NCI-H446 (cell line): ENCODE measurements at places on chromosomes 5 and 9.
A peak's percentile ranks its signal among the peaks of the same experiment; 100 is the strongest.

DNA sequence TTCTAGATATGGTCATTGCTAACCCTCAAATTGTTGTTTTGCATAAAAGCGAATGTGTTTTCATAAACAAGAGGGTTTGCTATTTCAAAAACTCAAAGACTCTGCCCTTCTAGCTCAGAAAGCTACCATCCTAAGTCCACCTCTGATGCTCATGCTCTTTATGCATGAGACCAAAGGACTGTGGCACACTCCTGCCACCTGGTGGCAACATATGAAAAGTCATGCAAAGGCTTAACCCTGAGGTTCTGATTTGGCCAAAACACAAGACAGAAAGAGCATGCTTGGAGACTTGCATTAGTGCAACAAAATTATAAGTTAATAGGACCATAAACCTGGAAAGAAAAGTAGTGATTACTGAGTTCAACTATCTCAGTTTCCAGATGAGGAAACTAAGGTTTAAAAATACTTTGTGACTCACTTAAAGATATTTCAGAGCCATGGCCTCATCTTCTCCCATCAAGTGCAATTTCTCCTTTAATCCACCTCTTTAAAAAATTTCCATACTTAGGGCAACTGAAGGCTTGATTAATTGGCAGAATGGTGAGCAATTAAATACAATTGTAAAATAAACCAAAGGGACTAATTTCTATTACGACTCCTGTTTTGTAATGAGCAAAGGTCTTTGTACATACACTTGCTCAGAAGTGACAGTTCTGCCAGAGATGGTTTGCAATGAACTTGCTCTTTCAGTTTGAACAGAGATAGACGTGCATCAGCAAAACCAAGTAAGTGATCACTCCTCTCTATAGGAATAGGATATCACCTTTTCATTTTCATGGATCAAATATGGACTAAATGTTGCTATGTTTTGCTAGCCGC lies 110.7 kb upstream of the RAD23B start:
- DNase-seq = peak; percentile 18

GRCh38 chr5:34918025-34918424 lies 2.5 kb downstream of the BRIX1 start:
- DNase-seq = no peak

DNA sequence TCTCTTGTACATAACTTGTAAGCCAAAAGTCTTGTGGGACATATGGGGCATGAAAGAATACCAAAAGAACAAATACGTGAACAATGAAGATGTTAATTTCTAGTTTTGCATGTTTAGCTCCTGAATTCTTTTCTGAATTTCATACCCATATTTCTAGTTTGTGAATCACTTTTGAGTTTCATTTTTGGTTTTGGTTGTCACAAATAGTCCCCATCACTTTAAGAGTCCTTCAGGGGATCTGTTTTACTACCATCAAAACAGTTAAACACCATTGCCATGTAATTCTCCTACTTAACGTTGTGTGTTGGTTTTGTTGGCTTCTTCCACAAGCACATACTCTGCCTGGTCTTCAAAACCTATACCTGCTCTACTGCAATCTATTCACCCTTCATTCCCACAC lies 27.0 kb downstream of the VCAN start:
- no peak for DNase-seq

DNA sequence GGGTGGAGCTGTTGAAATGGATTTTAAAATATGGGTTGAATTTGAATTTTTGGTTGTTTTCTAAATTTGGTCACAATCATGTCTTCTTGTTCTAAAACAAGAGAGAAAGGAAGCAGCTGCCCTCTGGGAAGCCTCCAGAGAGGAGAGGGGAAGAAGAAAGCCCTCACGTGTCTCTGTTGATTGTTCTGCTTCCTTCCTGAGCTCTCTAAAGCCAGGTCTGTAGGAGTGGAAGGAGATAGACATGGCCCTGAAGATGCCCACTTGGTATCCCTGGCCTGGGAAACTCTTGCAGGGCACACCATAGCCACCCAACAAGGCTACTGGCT lies 59.6 kb downstream of the GALNT12 start:
- DNase-seq = no peak

GRCh38 chr5:149745-150485 lies 41.4 kb upstream of the LRRC14B start:
- peak; percentile 83 for DNase-seq

- DNase-seq = no peak
These were observed 7.3 kb upstream of the CTSV start for GRCh38 chr9:97046228-97046627.

GRCh38 chr5:143374496-143375217 lies 28.8 kb downstream of the NR3C1 start:
- no peak for DNase-seq

GRCh38 chr9:76085596-76085995 lies 195.1 kb downstream of the PCSK5 start:
- DNase-seq = no peak

DNA sequence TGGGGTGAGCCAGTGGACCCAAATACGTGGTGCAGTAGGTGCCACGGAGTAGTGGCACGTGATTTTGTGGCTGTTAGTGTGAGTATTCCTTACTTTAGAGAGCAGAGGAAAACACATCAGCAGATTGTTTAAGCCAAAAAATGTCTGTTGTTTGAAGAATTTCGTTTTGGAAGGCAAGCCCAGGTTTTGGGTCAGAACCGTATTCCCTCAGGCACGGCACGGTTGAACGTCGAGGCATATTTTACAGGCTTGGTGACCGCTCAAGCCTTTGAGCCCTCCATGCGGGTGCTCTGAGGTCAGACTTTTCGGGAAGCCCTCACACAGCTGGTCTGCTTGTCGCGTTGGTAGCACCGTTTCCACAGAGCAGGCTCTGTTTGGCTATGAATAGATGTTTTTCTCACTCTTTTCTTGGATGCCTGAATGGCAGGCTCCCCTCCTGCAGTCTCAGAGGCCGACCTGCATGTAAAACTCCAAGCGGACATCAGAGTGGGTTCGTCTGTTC lies 27.2 kb downstream of the NEK6 start:
- DNase-seq = no peak

DNA sequence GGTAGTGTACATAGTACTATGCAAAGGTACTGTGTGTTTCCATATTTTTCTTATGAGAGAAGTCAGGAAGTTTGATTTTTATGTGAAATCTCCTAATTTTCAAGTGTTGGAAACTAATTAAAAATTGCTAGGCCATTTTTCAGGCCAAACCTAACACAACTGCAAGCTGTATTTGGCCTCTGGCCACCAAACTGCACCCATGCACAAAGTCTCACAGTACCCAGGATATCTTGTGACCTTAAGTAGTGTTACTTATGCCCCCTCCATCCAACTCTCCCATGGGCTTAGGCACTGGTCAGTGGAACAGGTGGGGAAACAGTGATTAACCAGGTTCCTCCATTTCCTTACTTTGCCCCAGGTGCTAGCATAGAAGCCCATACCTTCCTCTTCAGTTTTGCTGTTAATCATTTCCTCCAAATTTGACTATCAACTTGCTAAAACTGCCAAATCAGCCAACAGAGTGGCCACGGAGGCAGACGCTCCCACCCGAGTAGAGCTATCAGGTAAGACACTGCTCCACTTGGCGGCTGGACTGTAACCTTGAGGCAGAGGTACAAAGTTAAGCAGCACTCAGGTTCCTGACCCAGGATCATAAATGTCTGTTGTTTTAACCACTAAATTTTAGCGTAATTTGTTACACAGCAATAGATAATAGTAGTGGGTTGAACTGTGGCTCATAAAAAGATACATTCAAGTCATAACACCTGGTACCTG lies 19.5 kb upstream of the KIF27 start:
- DNase-seq = no peak

DNA sequence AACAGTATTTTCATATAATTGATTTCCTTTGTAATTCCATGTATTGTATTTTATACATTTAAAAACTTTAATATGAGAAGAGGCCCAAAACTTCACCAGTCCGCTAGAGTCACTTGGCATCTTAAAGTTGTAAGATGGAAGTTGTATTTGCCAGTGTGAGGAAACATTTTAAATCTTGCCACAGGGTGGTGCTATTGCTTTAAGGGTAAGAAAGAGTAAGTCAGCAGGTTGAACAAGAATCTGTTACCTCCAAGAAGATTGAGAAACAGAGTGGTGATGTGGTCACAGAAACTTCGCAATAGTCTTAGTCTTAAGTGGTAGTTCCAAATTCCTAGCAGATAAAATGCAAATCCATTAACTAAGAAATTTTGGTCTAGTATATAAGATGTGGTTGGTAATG lies 39.8 kb upstream of the RANBP6 start:
- peak; percentile 41 for DNase-seq

DNA sequence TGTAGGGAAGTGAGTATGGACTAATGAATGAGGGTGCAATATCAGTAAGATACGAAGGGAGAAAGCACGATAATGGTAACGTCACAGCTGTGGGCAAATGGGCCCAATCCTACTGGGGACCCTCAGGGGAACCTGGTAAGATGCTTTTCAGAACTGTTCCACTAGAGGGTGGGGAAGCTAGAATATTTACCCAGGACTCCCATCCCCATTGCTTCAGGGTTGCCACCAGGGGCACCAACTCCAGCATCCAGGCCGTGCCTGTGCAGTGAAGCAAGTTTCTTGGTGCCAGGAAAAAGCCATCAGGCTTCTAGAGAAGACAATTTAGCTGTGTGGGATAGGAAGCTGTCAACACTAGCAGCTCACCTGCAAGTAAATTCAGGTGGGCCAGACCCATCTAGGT lies 409.3 kb downstream of the AGTPBP1 start:
- DNase-seq = no peak

- DNase-seq = no peak
These were observed 243.4 kb upstream of the RPS23 start for GRCh38 chr5:82521431-82522051.

- no peak for DNase-seq
These were observed 233.5 kb upstream of the WWC1 start for GRCh38 chr5:168057905-168058304.

DNA sequence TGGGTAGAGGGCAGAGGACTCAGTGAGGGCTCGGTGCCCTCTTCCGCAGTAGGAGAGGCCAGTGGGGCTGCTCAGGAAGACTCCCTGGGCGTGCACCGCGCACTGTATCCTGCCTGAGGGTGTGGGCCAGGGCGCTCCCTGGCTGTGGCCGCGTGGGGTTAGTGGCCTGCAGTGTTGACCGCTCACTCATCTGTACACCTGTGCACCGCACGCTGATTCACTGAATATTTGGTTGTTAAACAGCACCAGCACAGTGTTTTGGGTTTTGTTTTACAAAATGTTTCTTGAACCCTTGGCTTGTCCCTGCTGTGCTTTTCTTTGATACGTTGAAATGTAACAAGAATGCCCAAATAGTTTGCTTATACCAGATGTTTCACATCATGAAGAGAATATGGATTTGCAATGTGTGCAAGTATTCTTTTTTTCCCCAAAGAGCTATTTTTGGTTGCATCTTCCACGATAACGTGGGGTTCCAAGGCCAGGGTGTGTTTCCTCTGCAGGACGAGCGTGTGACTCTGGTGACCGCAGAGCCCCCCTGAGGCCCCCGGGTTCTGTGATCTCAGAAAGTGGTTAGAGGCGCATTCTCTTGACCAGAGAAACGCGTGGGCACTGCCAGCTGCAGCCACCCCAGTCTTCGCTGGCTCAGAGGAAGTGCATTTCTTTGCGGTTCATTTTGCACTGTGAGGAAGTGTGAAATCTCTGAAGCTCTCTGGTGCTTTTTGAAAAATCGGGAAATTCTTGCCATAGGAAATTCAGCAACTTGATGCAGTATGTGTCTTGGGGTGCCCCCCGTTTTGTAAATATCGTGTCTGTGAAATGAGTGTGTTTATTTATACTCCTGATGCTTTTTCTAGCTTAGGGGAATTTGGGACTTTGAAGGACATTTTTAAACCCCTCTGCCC lies 46.9 kb downstream of the AHRR start:
- no peak for DNase-seq

DNA sequence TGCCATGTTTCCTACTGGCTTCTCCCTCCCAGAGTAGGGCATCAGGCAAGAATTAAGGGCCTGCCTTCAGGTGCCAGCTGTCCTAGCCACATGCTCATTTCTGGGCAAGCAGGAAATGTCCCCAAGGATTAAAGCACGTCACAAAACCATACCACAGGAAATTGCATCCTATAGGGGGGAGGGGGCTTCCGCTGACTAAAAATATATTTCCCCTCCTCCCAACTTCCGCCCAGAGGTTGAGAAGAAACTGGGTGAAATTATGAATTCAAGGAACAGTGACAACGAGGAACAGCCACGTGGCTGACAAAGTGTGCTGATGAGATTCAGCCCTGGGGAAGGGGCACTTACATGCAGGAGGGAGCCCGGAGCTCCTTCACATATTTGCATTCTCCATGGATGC lies 4.1 kb downstream of the HBEGF start:
- no peak for DNase-seq

- no peak for DNase-seq
These were observed 134.3 kb upstream of the MAP1B start for GRCh38 chr5:71972777-71973473.

GRCh38 chr5:90983711-90984124 lies 399.4 kb downstream of the ARRDC3 start:
- DNase-seq = no peak

DNA sequence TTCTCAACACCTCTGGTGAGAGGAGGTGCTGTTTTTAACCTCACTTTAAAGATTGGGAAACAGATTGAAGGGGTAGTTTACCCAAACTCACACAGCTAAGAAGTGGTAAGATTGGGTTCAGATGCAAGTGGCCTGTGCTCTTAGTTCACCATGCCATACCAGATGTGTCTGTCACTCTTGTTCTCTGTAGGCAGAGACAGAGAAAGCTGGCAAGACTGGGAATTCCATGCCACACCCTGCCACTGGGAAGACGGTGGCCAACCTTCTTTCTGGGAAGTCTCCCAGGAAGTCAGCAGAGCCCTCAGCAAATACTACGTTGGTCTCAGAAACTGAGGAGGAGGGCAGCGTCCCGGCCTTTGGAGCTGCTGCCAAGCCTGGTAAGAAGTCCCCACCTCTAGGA lies 11.0 kb downstream of the TCOF1 start:
- no peak for DNase-seq

DNA sequence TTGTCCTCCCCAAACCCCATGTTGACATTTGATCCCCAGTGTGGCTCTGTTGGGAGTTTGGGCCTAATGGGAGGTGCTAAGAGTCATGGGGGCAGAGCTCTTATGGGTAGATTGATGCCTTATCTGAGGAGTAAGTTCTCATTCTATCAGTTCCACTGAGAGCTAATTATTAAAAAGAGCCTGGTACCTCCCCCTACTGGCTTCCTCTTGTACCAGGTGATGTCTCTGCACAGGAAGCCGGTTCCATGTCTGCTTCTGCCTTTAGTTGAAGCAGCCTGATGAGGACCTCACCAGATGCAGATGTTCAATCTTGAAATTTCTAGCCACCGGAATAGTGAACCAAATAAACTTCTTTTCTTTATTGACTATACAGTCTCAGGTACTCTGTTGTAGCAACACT lies 10.8 kb downstream of the GABRB2 start:
- no peak for DNase-seq

GRCh38 chr9:129102791-129103594 lies 7.6 kb downstream of the CRAT start:
- peak; percentile 20 for DNase-seq

- DNase-seq = no peak
These were observed 104.4 kb downstream of the ARHGAP26 start for GRCh38 chr5:142874540-142874939.

- no peak for DNase-seq
These were observed 61.8 kb downstream of the GDA start for GRCh38 chr9:72211047-72211446.
